NCI-H460 (cell line): ENCODE measurements at places on chromosomes 6 and 20. TPM values are rescaled to one million over a fixed set of nuclear protein-coding genes. Genes with fewer than 3 reads are reported as not detected.

Gene SASH1
- 10.0 and 11.7 TPM in 2 replicates for total RNA-seq

Gene MAP7
- 57.8 and 60.7 TPM in 2 replicates for total RNA-seq

Gene KHDRBS2
- not detected in 2 replicates for total RNA-seq

DNA sequence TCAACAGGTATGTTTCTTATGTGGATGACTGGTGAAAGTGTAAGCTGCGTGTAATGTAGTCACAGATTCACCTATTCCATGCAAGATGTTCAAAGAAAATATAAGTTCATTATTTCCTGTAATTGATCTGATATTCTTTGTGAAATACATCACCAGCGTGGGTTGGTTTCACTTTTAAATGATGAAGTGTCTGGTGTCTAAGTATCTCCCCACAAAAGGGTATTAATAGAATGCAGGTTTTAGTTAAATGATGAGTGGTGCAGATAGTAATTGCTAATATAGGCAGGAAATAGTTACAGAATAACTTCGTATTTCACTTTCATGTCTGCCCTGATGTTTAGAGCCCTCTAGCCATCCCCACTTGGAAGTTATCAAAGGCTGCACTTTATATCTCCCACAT, 22.2 kb downstream of the PGBD1 start:
- DNase-seq = no peak

- DNase-seq = no peak
Measured at GRCh38 chr20:33685328-33686099, 671 bp downstream of the E2F1 start.
